ENCODE measurements at places on chromosomes 3 and 15.

DNA sequence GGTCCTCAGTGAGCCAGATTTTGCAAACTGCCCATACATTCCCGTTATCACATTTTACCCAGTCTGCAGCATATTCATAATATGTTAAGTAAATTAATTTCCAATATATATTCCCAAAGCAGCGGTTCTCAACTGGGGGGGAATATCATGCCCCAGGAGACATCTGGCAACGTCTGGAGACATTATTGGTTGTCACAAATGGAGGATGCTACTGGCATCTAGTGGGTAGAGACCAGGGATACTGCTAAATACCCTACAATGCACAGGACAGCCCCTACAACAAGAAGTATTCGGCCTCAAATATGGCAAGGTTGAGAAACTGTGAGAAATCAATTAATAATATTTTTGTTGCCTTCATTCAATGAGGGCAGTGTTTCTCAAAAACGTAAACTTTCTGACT is 280.3 kb downstream of the MAGI1 start:
- no peak for DNase-seq

GRCh38 chr15:72591361-72591760 is 63.1 kb upstream of the GOLGA6B start:
- no peak for DNase-seq

- DNase-seq, result no peak
Measured at GRCh38 chr3:126671521-126671920, 16.6 kb upstream of the TXNRD3 start.

DNA sequence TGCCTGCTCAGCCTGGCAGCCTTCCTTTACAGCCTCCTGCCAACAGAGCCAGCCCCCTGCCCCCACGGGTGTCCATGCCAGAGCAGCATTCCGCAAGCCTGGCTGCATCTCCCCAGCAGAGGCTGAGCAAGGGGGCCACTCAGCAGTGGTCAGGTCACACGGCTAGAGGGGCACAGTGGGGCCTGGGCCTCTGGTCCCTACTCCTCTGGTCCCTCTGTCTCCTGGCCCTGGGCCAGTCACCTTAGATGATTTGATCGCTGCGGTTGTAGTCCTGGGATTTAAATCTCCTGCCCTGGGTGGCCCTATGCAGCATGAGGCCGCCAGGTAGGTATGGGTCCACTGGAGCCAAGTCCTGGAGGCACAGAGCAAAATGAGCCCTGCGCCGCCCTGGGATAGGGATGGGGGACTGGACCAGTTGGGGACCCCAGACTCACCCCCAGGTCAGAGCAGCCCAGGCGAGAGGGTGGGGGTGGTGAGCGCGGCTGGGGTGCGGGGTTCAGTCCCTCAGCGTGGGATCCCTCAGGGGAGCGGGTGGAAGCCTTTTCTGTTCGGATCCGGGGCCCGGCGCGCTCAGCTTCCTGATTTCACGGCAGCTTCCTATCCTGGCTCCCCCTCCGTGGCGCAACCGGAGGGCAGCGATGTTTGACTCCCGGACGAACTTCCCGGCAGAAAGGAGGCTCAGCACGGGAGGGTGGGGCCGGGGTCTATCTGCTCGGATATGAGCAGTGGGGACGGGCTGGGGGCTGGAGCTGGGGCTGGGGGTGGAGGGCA is at the start of gene ZBTB47:
TSS of gene ZBTB47 (plus strand) at position 138 of the 771 bp plus-strand sequence. CDS start 4,659 bp downstream, outside the sequence.
- peak; percentile 30 for DNase-seq

GRCh38 chr15:100249096-100249815 is 92.5 kb downstream of the ADAMTS17 start:
- DNase-seq, result no peak

GRCh38 chr15:76994971-76995945 is at the start of gene PSTPIP1:
PSTPIP1 (plus strand) TSS chr15:76995126; CDS start chr15:76995574, 448 bp downstream.
- peak; percentile 76 for DNase-seq

DNA sequence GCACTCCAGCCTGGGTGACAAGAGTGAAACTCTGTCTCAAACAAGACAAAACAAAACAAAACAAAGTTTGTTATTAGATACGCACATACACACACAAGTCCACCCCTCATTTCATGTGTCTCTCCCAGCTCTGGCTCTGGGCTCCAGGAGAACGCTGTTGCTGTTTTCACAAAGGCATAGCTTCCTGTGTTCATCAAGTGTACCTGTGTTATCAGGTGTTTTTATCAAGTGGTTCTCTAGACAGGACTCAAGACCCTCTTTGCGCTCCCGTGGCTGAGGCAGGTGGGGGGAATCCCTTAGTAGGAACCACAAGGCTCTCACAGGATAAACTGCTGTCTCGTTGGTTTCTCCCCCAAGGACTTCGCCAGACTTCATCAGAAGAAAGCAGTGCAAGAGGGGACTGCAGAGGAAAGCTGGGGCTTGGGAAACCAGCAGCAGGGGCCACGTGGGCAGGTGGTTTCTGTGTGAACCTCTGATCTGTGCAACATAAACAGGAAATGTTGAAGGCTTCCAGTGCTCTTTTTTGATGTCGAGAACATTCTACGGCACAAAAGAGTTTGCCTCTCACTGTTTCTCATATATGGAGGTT is 6.9 kb upstream of the PPP1R2 start:
- peak; percentile 73 for DNase-seq

GRCh38 chr15:92901072-92901761 is 1.1 kb downstream of the CHD2 start:
- DNase-seq, result no peak

DNA sequence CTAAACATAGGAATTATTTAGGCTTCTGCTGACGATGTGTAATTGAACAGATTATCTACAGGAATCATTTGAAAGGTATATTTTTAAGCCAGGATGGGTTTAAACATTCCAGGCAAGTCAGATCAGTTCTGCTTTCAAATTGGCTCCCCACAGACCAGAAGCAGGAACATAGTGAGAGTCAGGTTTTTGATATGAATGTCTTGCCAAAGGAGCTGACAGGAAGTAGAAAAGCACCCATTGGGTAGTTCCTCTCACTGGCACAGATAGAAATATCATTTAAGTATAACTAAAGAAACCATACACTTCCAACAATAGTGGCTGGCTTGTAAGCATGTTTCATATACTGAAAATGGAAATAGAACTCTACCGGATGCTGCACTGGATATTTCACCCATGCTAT is 95.2 kb downstream of the CLDN1 start:
- DNase-seq, result no peak

- no peak for DNase-seq
Measured at GRCh38 chr15:27864086-27864485, 235.0 kb downstream of the OCA2 start.

Measured in stimulated activated CD4-positive, alpha-beta T cell treated with anti-CD3 and anti-CD28 coated beads, Interleukin-2, amount 100 ng/mL, for 24 hours (primary cell).